ENCODE measurements at places on chromosomes 7 and 10.

- no peak for DNase-seq
Observed at GRCh38 chr10:60123668-60124067, 217.3 kb upstream of the CCDC6 start.

- no peak for DNase-seq
Observed at GRCh38 chr7:132861424-132861823, 220.5 kb downstream of the CHCHD3 start.

GRCh38 chr7:17099083-17099973 lies 199.1 kb upstream of the AHR start:
- DNase-seq: no peak

- no peak for DNase-seq
Observed at GRCh38 chr10:34739915-34740314, 75.2 kb downstream of the PARD3 start.

DNA sequence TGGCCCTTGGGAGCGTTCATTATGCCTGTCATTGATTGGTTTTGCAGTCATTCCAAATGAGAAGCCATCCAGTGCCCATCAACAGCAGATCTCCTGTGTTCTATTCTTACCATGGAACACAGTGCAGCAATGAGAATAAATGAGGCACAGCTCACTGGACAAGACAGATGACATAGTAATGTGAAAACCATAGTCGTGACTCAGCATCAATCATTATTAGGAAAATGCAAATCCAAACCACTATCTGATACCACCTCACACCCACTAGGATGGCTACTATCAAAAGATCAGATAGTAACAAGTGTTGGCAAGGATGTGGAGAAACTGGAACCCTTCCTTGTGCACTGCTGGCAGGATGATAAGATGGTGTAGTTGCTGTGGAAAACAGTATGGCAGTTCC lies 144.7 kb downstream of the ARHGAP22 start:
- no peak for DNase-seq

DNA sequence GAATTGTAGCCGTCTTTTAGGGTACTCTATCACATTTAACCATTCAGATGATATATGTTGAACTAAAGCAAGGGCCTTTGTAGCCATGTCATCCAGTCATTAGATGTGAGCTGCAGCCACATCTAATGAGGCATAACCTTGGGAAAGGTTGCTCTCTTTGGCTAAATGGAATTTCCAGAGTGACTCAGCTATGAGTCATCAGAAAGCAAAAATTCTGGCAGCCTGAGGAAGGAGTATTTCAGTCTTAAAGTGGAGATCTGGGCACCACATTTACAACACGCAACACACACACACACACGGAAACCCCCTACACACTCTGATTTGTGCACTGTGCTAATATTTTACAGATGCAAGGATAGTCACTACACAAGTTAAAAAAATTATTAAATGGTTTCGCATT lies 176.9 kb upstream of the ZWINT start:
- DNase-seq: no peak

DNA sequence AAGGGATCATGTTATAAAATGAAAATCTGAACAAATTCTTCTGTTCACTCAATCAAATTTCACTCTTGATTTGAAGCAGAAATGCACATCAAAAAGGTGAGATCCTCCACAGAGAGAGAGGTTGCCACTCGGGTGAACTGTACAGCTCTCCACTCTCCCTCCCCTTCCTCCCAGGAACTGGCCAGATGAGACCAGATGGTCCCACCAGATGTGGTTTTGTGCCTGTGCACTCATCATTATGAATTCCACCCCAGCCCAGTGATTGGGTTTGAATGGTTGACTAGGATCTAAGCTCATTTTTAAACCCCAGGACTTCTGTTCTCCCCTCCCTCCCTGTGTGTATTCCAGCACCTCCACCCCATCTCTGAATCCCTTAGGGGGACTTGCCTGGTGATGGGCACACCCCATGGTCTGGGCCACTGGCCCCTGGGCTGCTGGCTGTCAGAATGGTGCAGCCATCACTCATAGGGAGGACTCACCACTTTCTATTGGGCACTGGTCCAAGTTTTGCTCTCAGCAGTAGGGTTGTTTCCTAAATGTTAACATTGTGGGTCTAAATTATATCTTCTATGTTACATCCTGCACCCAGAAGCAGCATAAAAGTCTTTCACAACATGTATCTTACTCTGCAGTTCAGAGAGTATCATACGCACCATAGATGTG lies 393.1 kb downstream of the TNS3 start:
- no peak for DNase-seq

All from CD4-positive, alpha-beta T cell treated with Interferon alpha-2 for 1 hour (primary cell).